ENCODE measurements at places on chromosomes 13 and 19.
A peak's percentile ranks its signal among the peaks of the same experiment; 100 is the strongest.

DNA sequence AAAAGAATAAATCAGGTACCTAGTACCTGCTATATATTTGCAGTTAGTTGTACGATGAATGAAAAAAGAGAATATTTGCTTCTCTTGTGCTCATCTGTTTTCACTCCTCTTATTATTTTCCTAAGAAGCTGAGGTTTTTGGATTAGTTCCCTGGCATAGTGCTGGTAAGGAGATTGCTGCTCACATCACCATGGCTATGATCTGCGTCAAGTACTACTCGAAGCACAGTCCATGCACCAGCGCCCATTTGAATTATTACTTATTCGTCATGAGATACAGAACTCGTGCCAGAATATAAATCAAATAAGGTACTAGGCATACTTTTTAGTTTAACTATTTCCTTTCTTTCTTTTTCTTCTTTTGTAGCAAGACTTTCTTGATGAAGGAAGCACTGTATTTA lies 7.1 kb downstream of the SERTM1 start:
- no peak for DNase-seq

DNA sequence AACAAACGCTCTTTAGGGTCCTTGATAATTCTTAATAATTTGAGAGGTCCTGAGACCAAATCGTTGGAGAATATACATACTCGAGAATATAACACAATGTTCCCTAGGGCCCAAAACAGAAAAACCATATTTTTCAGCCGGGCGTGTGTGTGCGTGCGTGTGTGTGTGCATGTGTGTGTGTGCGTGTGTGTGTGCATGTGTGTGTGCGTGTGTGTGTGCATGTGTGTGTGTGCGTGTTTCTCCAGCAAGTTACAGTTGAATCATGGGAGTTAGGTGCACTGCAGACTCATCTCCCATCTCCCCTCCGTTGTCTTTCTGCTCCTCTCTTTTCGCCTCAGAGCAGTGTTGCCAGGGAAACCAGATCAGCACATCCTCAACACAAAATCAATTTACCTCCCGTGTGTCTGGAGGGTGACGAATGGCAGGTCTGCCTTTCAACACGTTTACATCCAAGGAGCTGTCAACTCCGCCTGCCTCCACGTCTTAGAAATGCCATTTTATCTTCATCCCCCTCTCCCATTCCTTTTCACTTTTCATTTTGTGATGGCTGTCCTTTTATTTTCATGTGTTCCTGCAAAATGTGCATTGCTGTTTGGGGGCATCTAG lies 8.3 kb upstream of the PNMA8B start:
- no peak for DNase-seq

- peak; percentile 1 for DNase-seq
These were observed 1651.9 kb upstream of the MIR17HG start for GRCh38 chr13:89695343-89696257.

DNA sequence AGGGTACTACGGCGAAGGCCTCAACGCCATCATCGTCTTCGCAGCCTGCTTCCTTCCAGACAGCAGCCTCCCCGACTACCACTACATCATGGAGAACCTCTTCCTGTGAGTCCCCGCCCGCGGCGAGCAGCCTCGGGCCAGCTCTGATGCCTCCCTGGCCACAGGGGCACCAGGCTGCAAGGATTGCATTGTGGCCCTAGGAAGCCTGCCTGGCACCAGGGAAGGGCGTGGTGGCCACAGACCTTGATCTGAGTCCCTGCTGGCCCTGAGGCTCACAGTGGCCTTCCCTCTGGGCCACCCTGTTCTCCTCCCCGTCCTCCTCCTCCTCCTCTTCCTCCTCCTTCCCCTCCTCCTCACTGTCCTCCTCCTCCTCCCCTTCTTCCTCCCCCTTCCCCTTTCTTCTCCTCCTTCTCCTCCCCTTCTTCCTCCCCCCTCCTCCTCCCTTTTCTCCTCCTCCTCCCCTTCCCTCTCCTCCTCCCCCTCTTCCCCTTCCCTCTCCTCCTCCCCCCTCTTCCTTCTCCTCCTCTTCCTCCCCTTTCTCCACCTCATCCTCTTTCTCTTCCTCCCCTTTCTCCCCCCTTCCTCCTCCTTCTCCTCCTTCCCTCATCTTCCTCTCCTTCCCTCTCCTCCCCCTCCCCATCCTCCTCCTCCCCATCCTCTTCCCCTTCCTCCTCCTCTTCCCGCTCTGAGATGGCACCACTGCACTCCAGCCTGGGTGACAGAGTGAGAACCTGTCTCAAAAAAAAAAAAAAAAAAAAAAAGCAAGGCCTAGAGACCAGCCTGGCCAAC lies 24.4 kb upstream of the NMRK2 start:
- DNase-seq = no peak

- no peak for DNase-seq
These were observed 298.8 kb downstream of the SHISA2 start for GRCh38 chr13:25752957-25753551.

Measured in activated T-cell treated with anti-CD3 and anti-CD28 coated beads for 48 hours (primary cell).